ENCODE measurements at places on chromosomes 1 and 21.

DNA sequence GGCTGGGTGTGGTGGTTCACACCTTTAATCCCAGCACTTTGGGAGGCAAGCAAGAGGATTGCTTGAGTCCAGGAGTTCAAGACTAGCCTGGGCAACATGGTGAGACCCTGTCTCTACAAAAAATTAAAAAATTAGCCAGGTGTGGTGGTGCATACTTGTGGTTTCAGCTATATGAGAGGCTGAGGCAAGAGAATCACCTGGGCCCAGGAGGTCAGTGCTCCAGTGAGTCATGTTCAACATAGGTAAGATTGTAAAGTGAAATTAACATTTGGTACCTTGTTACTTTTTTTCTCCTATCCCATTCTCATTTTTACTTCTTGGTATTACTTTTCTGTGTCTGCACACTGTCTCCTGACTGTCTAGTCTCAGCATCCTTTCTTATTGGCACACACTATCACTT, 19.0 kb downstream of the MAGI3 start:
- DNase-seq, result no peak

GRCh38 chr1:117128323-117129079, 7.0 kb upstream of the TRIM45 start:
- DNase-seq, result peak; percentile 52

GRCh38 chr1:233613252-233614172, at the start of gene KCNK1:
Gene KCNK1, plus strand, starts transcription at chr1:233614106. Its CDS starts 66 bp downstream, at chr1:233614172.
- peak; percentile 82 for DNase-seq

- no peak for DNase-seq
These were observed 71.9 kb downstream of the PLA2G4A start for GRCh38 chr1:186900539-186901237.

GRCh38 chr1:209643285-209644020, 8.8 kb downstream of the LAMB3 start:
- DNase-seq, result peak; percentile 31

DNA sequence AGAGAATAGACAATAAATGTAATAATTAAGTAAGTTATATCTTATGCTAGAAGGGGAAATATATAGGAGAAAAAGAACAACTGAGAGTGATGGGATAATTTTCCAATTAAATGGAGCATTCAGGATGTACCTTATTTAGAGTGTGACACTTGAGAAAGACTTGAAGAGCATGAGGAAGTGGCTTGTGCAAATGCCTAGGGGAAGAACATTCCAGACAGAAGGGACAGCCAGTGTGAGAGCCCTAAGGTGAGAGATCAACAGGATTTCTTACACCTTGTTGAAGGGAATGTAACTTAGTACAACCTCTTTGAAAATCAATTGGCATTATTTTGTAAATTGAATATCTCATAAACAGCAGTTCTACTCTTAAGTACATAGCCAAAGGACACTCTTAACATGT, 28.8 kb upstream of the TSPAN2 start:
- DNase-seq, result no peak

GRCh38 chr1:176617881-176618280, 154.9 kb downstream of the PAPPA2 start:
- peak; percentile 76 for DNase-seq

DNA sequence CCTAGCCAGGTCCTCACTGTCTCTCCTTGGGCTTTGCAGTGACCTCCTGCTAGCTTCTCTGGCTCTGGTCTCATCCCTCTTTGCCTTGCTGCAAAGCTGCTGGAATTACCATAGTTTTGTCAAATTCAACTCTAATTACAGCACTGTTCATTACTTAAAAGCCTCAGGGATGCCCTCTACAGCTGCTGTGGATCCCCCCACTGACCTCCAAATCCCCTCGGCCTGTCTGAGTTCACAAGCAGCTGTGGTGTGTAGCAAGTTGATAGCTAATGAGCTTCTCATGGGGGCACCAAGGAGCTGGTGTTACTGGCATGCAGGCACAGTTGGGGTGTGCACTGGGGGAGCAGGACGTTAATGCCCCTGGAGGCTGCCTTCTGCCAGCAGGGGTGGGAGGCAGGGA, 24.8 kb downstream of the NIPAL3 start:
- DNase-seq, result no peak

DNA sequence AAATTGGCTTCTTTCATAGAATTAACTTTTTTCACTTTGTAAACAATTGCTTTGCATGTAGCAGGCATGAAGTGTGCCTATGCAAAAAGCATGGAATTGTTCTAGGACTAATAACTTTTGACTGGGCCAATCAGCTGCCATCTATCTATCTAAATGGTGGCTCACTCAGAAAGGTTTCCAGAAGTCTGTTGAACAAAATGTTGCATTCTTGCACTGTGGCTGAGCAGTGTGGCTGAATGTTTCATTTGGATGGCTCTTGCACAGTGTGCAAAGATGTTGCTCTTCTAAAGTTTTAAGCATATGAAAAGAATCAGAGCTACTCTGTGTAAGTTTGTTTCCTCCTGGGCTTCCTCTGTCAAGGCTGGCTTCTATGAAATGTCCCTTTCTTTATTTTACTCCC, 213.5 kb downstream of the KCTD3 start:
- DNase-seq, result no peak

GRCh38 chr1:69827732-69828131, 260.0 kb downstream of the LRRC7 start:
- no peak for DNase-seq

GRCh38 chr1:43165162-43165561, 6.9 kb downstream of the EBNA1BP2 start:
- DNase-seq, result no peak

GRCh38 chr1:93504247-93505033, 56.5 kb downstream of the FNBP1L start:
- DNase-seq, result no peak

DNA sequence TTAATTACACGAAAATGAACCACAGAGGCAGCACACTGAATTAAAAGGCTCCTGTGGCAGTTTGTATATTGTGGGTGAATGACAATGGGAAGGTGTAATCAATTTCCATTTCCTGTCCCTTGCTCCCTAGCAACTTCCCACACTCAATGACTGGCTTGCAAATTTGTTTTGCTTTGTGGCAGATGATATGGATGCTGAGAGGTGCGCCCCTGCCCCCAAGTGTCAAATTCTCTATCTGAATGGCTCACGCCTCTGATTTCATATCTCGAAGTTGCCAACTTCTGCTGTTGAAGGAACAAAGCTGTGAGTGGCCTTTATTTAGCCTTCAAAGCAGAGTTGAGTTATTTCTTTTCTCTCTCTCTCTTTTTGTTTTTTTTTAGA, 86.0 kb downstream of the FOXD2 start:
- DNase-seq, result no peak

DNA sequence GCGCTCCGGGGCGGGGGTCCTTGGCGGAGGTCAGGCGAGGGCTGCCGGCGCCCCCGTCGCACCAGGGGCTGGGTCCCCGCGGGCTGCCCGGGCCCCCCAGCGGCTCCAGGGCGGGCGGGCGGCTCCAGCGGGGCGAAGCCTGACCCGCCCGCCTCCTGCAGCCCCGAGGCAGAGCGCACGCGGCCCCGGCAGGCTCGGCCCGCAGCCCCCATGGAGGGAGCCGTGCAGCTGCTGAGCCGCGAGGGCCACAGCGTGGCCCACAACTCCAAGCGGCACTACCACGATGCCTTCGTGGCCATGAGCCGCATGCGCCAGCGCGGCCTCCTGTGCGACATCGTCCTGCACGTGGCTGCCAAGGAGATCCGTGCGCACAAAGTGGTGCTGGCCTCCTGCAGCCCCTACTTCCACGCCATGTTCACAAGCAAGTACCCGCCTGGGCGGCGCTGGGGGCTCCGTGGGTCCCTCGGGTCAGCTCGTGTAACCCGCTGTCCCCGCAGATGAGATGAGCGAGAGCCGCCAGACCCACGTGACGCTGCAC, 817 bp downstream of the KLHL17 start:
- no peak for DNase-seq

- DNase-seq, result no peak
These were observed 8.5 kb upstream of the MRPS15 start for GRCh38 chr1:36472656-36473055.

- no peak for DNase-seq
These were observed 33.6 kb upstream of the GJB5 start for GRCh38 chr1:34721241-34721640.

DNA sequence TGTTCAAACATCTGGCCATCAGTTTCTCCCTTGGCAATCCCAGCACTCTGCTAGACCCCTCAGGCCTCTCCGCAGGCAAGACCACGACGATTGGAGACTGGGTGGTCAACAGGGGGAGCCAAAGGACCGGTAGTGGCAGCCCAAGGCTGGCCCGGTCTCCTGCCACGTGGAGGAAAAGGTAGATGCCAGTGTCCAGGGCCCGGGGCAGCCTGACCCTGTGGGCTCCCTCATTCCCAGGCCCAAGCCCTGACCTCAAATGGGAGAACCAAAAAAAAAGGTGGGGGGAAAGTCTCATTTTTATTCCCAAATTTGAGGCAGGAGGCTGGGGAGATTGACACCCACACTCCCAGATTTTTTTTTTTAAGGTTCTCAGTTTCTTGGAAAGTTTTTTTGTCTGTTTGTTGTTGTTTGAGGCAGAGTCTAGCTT, 24.8 kb downstream of the S100A6 start:
- DNase-seq, result peak; percentile 77

DNA sequence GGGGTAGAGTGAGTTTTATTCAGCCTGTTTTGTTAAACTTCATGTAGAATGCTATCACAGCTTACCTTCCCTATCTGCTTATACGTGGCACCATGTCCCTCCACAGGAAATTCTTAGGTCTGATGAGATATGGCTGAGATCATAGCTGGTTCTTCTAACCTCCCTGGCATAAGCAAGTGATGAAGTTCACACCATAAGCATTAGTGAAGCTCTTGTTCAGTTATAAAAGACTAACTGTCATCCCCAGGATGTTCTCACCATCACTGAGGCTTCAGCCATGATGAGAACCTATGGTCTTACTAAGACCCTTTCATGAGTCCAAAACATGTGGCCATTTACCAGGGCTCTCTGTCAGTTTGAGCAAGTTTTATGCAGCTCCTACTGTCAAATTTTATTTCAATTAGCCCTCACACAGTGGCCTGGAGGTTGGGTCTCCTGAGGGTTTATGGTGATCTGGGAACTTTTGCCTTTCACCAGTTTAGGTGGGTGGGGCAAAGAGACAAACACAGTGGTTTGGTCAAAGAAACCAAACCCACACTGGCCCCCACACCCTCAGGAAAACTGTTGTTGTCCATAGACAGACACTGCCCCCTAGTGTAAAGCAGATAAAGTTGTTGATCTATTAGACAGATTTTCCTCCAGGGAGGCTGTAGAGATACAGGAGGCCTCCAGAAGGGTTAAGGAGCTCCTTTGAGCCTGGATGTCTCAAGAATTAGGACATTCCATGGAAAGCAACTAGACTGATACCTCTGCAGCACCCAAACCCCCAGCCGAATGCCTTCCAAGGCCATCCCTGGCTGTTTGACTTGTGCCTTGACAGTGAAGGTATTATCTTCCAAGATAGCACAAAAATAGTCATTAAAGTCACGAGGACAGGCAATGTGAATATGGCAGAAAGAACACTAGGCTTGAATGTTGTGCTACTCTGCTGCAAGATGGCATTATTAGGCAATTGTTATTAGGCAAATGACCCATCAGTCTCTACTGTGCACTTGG, 5.0 kb downstream of the SLC22A15 start:
- peak; percentile 50 for DNase-seq

DNA sequence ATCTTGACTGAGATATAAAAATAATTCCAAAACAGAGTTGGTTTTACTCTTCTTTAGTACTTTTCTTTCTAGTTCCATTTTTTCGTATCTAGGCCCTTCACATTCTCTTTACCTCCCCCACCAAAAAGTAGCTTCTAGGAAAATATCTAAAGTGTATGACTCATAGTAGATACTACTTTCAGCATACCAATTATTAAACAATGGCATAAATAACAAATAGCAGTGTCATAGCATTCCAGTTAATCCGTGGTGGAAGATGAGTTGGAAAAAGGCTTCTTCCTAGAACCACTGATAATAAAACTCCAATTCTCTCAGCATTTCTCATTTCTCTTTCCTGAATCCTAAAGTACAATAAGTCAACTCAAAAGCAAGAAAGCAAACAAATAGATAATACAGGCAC, 859.0 kb upstream of the B3GALT2 start:
- DNase-seq, result peak; percentile 65

GRCh38 chr1:101128211-101128727, 102.7 kb upstream of the DPH5 start:
- DNase-seq, result no peak

DNA sequence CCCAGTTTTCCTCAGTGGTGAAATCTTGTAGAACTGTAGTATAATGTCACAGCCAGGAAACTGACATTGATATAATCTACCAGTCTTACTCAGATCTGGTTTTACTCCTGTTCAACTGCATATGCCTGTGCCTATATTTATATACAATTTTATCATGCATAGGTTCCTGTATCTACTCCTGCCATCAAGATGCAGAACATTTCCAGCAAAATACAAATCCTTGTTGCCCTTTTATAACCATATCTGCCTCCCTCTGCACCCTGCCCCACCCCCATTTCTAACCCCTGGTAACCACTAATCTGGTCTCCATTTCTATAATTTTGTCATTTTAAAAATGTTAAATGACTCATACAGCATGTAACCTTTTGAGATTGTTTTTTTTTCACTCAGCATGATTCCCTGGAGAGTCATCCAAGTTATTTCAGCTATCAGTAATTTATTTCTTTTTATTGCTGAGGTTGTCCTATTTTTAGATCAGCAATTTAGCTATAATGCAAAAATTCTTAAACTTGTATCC, 8.1 kb downstream of the UTP25 start:
- peak; percentile 71 for DNase-seq

DNA sequence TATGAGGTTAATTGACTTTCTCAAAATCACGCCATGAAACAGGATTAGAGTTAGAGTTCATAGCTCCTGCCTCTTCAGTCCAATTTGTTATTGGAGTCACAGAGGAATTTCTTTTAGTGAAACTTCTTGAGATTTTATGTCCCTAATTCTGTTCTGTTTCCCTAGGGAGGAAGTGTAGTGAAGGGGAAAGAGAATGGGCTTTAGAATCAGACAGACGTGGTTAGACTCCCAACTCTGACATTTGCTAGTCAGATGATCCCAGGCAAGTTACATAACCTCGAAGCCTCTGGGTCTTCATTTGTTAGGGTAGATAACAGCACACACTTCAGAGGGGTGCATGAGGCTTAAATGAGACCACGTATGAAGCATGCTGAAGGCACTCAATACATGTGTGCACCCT, 83.9 kb downstream of the ASTN1 start:
- DNase-seq, result no peak

DNA sequence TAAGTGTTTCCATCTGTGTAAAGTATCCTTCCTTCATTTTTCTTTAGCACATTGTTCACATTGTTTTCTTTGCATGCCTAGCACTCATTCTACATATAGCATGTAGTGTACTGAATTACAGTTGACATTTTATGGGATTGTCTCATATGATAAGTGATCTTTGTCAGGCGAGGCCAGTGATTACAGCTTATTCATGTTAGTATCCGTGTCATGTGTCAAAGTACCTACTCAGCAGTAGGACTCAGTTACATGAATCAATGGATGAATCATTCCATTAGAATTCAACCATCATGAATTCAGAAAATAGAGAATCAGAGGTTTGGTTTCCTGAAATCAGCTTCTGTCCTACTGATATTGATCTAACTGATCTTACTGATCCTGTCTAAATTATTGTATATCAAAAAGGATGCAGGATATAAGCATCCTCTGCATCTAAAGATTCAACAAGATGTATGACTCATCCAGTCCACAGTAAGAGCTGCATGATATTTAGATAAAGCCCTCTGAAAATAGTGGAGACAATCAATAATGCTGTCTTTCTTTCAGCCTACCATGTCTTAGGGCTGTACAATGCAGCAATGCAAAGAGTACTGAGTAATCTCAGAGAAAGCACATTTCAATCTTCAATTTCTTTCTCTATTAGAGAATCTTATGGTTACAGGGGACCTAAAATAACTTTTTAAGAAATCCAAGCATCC, 20.7 kb upstream of the HRNR start:
- DNase-seq, result peak; percentile 3

GRCh38 chr1:44653107-44653964, 20.9 kb downstream of the TMEM53 start:
- no peak for DNase-seq

Measured in fibroblast of skin of abdomen (primary cell).